ENCODE measurements at places on chromosomes 3 and 15.

DNA sequence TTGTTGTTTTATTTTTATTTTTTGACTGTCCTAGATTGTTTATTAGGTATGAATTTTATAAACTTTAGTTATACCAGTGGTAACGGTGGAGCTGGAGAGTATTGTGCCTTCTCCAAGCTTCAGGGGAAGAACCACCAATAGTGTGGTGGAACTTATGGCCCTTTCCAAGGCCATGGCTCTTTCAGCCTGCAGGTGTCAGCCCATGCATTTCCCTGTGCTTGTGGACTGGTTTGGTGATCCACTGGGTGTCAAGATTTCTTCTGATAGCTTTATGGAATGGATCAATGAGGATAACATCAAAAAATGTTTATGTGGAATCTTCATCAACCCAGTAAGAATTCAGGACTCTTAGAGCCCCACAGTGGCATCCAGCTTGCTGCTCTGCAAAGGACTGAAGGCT, 19.2 kb upstream of the SCAMP5 start:
- no peak for DNase-seq

DNA sequence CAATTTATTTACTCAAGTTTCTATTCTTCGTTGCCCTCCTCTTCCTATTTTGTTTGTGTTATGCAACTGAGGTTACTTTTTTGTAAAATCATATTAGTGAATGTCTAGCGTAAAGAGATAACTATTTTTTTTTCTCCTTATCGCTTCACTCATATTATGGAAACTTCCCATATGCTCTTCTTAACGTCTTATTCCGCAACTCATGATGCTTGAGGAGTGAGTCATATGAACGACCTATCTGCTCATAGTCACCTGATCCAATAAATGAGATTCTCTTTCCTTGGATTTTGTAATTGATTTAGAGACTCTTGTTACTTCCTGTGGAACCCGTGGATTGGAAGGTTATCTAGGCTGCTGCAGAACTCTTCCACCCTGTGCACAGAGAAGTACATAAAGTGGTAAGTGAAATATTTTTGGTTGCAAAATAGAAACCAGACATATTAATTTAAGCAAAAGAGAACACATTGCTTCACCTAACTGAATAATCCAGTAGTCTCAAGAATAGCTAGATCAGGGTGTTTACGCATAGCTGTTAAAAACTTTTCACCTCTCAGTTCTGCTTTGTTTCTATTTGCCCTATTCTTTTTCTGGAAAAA, 719.3 kb upstream of the SGO1 start:
- no peak for DNase-seq

DNA sequence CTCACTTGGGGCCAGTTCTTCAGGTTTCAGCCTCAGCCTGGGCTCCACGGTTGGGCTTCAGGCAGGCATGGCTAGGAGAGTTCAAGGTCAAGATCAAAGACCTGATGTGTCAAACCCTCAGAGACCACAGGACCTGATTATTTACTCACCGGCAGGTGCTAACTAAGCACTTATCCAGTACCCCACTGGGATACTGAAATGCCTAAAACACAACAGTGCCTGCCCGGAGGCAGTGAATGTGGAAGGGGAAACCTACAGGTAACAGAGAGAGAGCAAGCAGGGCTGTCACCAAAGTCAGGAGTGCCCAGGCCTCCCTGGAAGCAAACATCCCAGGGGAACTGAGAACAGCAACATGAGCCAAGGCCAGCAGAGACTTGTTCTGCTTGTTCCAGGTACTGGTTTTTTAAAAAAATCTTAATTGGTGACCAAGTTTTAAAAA, 6.7 kb downstream of the IDH2 start:
- no peak for DNase-seq

GRCh38 chr15:36449662-36450145, 129.7 kb upstream of the CDIN1 start:
- no peak for DNase-seq

DNA sequence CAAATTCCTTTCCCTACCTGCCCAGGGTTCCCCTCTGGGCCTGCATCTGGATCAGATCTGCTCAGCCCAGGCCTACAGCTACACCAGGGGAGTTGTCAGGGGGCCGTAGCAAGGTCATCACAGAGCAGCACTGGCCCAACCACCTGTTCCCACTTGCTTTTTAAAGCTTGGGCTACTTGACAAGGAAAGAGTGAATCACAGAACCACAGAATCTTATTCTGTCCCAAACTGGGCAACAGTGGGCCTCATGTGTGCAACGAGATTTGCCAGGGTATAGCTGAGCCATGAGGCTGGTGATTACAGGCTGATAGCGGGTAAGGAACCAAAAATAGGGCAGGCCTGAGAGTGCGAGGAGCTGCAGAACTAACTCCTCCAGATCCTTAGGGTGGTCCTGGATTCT, 66.7 kb downstream of the MYLK start:
- no peak for DNase-seq

DNA sequence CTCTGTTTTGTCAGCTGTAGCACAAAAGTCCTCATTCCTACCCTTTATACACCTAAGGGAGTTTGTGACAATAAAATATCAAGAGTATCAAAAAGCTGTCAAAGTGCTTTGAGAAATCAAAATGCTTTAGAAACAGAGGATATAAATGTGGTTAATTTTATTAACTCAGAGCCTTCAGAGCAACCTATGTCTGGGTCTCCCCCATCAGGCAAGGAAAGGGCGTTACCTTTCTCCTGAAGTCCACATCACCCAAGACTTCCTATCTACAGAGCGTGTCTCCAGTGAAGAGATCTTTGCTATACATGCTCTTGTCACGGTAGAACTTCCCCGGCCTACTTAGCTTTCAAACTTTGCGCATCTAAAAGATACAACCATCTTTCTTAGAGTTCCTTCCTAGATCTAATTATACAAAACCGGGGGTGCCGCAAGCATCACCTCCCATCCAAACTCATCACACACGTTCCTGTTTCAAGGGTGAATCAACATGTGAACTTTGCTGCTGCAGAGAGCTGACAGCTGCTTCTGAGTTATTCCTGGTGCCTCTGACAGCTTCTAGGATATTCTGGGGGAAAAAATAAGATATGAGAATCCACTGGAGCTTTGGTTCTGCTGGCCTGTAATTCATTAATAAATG, 93.0 kb downstream of the RARB start:
- no peak for DNase-seq

DNA sequence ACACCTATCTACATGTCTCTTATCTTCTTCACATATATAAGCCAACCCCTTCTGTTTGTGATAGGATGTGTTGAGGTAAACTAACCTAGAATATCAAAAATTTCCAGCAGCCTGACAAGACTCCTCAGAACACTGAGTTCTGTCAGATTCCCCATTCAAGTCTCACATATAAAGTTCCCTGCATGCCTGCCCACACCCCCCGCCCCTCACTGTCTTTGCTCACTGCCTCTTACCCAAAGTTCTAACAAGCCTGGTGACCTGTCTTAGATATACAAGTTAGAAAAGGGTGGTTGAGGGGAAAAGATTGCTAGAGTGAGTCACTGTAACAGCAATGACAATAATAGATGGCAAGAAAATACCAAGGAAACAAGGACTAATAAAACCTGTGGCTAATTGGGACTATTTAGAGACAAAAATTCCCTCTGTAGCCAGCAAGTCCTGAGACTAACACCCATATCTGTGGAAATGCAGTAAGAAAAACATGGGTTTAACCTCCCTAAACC, 40.1 kb downstream of the FBXO22 start:
- DNase-seq: no peak

DNA sequence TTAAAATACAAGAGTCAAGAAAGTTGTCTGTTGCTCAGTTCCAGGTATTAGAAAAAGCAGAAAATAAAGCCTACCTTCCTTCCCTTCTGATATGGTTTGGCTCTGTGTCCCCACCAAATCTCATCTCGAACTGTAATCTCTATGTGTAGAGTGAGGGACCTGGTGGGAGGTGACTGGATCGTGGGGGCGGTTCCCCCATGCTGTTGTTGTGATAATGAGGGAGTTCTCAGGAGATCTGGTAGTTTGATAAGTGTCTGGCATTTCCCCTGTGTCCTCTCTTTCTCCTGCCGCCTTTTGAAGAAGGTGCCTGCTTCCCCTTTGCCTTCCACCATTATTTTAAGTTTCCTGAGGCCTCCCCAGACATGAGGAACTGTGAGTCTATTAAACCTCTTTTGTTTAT, 288.8 kb upstream of the LMCD1 start:
- no peak for DNase-seq

DNA sequence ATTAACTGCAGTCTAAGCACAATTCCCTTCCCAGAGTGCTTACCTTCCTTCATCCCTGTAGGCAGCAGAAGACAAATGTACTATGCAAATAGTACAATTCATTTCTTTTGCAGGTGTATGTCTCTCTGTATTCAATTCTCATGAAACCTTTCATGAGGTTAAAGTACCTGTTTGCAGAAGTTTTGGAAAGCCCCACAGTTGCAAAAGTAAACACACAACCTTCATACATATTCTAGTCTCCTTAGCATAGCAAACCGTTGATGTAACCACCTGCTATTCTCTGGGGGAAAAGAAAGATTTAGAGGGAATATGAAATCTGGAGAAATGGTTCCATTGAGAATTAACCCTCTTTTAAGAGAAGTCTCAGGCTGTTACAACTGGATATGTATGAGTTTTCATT, 200.3 kb upstream of the SUCLG2 start:
- DNase-seq: no peak

GRCh38 chr3:30951826-30952225, 57.4 kb upstream of the GADL1 start:
- DNase-seq: no peak

GRCh38 chr3:35971686-35972085, 332.4 kb downstream of the ARPP21 start:
- DNase-seq: no peak

DNA sequence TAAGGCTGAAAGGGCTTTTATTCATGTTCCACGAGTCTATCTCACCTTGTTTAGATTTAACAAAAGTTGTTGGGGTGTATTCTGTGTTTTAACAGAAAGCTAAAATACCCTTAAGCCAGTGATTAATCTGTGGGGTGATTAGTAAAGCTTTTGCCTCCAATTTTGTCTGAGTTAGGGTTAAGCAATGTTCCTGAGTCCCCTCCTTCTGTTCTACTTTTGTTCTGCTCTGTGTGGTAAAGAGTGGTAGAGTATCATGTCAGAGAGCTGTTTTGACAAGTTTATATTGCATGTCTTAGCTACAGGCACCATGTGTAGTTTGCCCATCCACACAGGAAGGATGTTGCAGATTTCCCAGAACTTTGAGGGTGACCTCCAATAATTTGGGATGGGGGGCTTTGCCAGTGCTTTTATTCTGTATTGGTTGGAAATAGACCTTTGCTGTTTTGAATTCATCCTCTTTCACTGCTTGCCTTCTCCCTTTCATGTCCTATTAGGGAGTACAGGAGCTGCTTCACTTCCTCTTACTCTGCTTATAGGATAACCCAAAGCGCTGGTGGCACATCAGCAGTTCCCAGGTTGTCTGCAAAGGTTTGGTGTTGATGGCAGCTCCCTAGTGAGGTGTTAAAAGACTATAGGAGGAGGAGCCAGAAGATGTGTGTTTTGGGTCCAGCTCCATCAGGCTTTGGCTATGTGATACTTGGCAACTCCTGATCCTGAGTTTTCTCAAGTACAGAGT, 7.4 kb downstream of the PDE8A start:
- DNase-seq: no peak

GRCh38 chr15:67180035-67180434, 74.4 kb downstream of the AAGAB start:
- DNase-seq: no peak

GRCh38 chr15:66608881-66609280, 43.1 kb upstream of the LCTL start:
- DNase-seq: no peak

DNA sequence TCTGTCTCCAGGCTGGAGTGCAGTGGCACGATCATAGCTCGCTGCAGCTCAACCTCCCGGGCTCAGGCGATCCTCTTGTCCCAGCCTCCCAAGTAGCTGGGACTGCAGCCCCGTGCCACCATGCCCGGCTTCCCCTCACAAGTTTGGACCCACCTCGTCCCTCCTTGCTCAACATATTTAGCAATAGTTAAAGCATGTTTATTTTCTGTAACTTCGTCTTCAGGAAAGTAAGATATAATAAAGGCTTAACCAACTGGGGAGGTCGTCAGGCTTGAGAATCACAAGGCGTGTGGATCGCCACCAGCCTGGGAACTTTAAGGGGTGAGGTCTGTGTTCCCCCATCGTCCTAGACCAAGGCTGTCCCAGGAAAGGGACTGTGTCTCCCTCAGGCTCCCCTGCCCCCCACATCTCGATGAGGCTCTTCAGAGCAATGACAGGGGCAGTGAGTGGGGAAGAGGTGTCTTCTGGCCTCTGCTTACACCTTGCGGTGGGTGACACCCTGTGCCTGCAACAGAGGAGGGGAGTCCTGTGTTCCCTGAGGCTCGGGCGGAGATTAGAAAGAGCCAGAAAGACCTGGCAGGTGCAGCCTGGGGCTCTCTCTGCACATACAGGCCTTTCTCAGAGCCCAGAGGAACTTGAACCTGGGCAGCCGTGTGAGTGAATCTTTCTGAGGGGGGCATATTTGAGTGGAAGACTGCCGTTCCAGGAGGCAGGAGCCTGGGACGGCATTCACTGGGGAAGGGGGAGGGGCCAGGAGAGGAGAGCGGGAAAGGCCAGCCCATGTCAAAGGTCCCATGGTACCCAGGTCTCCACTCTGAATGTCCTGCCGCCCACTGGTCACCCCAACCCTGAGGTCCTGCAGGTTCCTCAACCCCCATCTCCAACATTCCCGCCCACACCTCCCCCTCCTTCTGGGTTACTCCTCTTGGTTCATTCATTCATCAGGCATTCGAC, 152.3 kb downstream of the SMAD6 start:
- DNase-seq: no peak

DNA sequence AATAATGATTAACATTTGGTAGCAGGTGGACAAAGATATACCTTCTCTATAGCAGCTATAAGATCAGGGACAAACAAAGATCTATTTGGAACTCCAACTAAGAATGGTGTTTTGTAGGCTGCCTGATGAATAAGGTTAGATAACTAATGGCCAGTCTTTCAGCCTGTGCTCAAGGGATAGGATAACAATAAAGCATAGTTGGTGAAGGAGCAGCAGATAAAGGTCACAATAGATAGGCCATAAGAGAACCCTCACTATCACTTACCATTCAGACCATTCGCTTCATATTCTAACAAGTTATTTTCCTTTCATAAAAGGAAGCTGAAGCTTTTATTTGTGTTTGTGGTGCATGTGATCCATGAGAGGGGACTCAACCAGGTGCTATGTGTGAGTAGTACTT, 19.8 kb downstream of the EPM2AIP1 start:
- DNase-seq: no peak

- no peak for DNase-seq
Measured at GRCh38 chr3:87546216-87546615, 269.8 kb upstream of the POU1F1 start.

- no peak for DNase-seq
Measured at GRCh38 chr3:155978324-155978723, 107.9 kb downstream of the GMPS start.

GRCh38 chr3:173586166-173586565, 188.6 kb downstream of the NLGN1 start:
- DNase-seq: no peak
